Activated CD4-positive, alpha-beta memory T cell treated with anti-CD3 and anti-CD28 coated beads, Interleukin-2, amount 10 ng/mL, durations not matched to agents 7 days and 5 days (primary cell): ENCODE measurements at places on chromosomes 7 and 10. TPM values are rescaled to one million over a fixed set of nuclear protein-coding genes. Genes with fewer than 3 reads are reported as not detected.

SSC4D gene
- total RNA-seq = not detected

DDIT4 gene
- 481 TPM for total RNA-seq

LMBR1 gene
- 51.8 TPM for total RNA-seq

NPFFR1 gene
- total RNA-seq = not detected

FOXP2 gene
- not detected for total RNA-seq

AGAP9 gene
- 5.6 TPM for total RNA-seq

PTPRZ1 gene
- total RNA-seq = not detected

IL2RA gene
- 437 TPM for total RNA-seq

PDK4 gene
- total RNA-seq = not detected

RET gene
- 0.28 TPM for total RNA-seq

BHLHA15 gene
- total RNA-seq = 0.43 TPM

TMEM139 gene
- 0.48 TPM for total RNA-seq

PLEKHS1 gene
- total RNA-seq = not detected

OPALIN gene
- total RNA-seq = not detected

GRCh38 chr10:43437141-43437870, 395 bp downstream of the ZNF487 start:
- no peak for DNase-seq

- no peak for DNase-seq
Measured at GRCh38 chr10:71279590-71280170, 39.4 kb upstream of the SLC29A3 start.

DNA sequence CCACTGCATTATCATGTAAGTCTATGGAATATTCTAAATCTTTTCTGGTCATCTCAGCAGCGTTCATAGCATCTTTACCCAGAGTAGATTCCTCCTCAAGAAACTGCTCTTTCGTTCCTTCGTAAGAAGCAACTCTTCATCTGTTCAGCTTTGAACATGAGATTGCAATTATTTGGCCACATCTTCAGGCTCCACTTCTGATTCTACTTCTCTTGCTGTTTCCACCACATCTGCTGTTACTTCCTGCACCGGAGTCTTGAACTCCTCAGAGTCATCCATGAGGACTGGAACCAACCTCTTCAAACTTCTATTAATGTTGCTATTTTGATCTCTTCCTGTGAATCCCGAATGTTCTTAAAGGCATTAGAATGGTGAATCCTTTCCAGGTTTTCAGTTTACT, 12.7 kb downstream of the CHST12 start:
- DNase-seq = no peak

DNA sequence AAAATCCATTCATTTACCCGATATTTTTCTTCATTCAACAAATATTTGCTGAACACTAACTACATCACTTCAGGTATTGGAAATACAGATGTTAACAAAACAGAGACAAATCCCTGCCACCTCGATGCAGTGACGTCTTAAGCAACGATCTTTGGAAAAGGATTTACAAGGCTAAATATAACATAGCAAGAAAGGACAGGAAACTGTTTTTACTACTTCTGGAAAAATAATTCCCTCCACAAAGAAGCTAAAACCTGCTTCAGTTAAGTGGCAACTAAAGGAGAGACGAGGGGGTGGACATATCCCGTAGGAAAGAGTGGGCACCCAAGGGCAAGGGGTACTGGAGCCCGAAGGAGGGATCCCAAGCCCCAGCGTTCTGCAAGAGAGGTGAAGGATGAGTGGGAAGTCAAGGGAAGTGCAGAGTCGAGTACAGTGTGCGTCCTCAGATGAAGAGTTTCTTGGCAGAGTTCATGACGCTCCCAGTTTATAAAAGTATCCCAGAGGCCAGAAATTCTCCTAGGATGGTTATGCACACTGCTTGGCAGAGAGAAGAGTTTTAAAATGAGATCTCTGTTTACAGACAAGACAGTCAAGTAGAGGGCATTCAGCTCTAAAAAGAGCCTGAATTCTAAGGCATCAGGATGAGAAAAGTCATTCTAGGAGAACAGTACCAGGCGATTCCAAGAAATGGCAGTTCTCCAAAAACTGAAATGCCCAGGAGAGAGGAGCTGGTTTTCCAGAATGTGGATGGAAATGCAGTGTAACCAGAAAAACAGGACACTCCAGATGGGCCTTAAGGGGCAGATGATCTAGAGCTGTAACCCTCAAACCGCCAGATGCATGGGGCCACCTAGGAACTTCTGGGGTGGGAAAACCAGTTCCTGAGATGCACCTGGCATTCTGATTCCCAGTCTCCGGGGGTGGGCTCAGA, 97.3 kb downstream of the GRB10 start:
- no peak for DNase-seq

DNA sequence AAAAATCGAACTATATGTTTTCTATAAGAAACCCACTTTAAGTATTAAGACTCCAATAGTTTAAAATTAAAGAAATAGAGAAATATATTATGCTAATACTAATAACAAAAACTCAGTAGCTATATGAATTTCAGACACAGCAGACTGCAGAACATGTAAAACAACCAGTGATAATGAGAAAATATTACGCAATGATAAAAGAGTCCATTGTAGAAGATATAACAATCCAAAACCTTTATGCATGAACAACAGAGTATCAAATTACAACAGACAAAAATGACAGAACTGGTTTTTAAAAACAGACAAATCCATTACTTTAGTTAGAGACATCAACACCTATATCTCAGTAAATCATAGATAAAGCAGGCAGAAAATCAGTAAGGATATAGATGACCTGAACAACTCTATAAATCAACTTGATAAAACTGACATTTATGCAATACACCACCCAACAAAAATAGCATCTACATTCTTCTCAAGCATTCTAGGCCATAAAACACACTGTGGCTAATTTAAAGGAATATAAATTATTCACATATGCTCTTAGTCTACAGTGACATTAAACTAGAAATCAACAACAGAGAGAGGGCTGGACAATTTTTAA, 669.5 kb upstream of the GHITM start:
- DNase-seq = no peak

- peak; percentile 53 for DNase-seq
Measured at GRCh38 chr7:38932509-38933168, 23.6 kb upstream of the VPS41 start.

- no peak for DNase-seq
Measured at GRCh38 chr10:11642566-11642965, 31.1 kb upstream of the USP6NL start.

DNA sequence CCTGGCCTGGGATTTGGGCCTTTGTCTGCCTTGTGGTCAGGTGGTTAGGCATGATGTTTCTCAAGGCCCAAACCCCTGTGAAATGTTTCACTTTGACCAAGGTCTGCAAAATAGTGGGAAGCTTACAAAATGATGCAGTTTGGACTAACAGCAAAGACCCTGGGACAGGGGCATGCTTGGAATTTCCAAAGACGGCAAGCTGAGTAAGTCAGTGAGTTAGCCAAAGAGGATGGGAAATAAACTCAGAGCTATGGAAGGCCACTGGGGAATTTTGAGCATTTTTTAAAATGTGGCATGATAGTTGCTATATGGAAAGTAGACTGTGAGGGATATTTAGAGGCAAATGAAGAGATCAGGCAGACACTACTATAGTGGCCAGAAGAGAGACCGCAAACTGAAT, 31.6 kb upstream of the PPP1R3C start:
- DNase-seq = no peak

GRCh38 chr7:148914208-148914777, 30.2 kb upstream of the EZH2 start:
- peak; percentile 56 for DNase-seq

GRCh38 chr10:33982995-33983394, 648.5 kb upstream of the NRP1 start:
- DNase-seq = no peak

DNA sequence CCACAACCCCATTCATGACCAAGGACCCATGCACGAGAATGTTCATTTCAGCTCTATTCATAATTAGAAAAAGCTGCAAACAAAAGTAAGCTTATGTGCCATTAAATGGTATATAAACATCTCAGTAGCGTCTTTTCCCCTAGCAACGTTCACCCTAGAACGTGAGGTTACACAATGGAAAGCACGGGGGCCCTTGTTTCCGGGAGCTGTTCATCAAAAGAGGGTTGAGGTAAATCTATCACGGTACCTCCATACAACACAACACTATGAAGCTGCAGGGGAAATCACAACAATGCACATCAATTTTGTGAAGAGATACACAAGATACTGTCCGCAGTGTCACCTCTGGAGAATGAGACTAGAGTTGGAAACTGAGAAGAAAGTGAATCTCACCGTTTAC, 80.9 kb upstream of the DDC start:
- DNase-seq = no peak

- peak; percentile 14 for DNase-seq
Measured at GRCh38 chr7:64882341-64883112, 20.5 kb upstream of the ZNF273 start.

- DNase-seq = no peak
Measured at GRCh38 chr10:76150876-76151288, 719.5 kb downstream of the LRMDA start.

- peak; percentile 56 for DNase-seq
Measured at GRCh38 chr10:35640951-35641675, 983 bp downstream of the FZD8 start.

DNA sequence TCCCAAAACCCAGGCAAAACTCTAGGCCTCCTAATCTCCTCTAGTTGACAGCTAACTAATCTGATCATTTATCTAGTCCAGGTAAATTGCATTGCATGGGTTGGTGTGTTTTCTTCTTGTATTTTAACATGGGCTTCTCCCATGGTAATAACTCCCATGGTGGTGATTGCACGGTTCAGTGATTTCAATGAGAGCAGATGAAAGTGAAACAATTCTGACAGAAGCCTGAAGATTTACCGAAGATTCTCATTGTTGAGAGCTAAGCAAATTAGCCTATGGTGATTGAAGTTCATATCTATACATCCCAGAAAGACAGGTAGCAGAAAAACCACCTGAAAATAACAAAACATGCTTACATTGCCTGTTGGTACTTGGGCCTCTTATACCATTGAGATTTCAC, 26.6 kb upstream of the LIPN start:
- no peak for DNase-seq

- peak; percentile 12 for DNase-seq
Measured at GRCh38 chr7:157513162-157513621, 176.4 kb downstream of the DNAJB6 start.
